ENCODE measurements at places on chromosomes 2 and 18.

DNA sequence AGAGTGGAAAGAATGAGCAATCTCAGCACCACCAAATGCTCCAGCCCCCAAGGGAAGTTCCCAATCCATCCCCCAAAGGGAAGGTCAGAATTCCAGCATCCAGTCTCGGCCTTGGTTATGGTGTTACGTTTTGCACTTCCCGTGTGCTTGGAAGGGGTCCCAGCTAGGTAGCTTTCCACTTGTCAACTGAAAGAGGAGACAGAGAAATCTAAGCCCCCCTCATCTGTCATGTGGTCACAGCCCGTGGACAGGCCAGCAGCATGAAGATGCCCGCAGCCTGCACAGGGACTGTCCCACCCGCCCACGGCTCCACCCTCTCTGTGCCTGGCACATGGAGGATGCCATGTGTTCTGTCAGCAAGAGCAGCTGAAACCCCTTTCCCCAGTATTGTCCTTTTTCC, 32.1 kb downstream of the RHOB start:
- no peak for DNase-seq

GRCh38 chr18:42977982-42978637, 137.4 kb downstream of the RIT2 start:
- no peak for DNase-seq

DNA sequence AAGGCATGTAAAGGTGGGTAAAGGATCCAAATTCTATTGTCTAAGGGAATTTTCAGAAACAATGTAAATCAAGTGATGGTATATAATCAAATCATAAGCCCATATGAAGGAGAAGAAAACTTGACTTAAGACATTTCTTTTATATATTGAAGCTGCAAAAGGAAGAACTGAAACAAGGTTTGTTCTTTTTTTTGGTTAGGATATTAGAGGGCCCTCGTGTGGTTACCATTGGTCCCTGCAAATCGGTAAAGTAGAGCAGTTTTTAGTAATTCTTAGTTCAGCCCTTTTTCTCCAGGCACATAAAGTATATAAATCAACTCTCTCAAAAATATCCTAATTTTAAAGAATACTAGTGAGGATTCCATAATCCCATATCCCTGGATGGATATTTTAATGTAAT, 105.6 kb upstream of the STK17B start:
- no peak for DNase-seq

- no peak for DNase-seq
Observed at GRCh38 chr2:142052220-142052863, 78.5 kb downstream of the LRP1B start.

DNA sequence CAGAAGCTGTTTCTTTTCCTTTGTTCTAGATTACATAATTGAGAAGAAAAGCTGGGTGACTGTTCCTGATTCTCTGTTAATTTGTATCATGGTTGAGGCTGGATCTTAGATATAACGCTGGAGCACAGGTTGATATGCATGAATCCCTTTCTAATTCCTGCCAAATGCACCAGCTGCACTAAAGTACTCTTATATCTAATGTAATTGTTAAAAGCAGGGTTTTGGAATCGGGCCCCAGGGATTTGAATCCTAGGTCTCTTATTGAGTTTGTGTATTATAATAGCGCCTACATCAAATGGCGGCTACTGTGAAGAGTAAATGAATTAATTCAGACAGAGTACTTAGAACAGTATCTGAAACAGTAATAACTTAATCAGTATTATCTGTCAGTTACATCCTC, 80.4 kb downstream of the MC4R start:
- no peak for DNase-seq

GRCh38 chr2:215514516-215514915, 78.6 kb upstream of the FN1 start:
- no peak for DNase-seq

- DNase-seq = no peak
Observed at GRCh38 chr2:206790311-206790935, 25.0 kb downstream of the FASTKD2 start.

GRCh38 chr2:241821460-241822263, 12.7 kb downstream of the NEU4 start:
- no peak for DNase-seq

DNA sequence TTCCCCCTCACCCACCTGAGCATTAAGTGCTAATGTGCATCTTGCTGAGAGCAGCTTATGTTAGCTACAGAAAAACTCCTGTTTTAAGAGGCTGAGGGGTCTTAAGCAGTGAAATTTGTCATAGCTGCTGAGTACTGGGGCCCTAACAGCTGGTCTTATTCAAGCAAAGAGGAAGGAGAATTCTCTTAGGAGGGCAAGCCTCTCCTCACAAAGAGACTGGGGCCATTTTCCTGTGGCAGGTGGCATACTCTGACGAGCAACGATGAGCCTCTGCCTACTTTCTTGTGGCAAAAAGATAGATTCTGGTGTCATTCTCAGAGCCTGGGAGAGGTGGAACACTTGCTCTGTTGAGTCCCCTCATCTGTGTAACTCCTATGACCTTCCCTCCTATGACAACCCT, 53.2 kb downstream of the SPRED2 start:
- no peak for DNase-seq

- DNase-seq = no peak
Observed at GRCh38 chr18:3180325-3180724, 39.4 kb downstream of the MYOM1 start.

- DNase-seq = no peak
Observed at GRCh38 chr18:11649839-11650238, 39.2 kb upstream of the GNAL start.

- no peak for DNase-seq
Observed at GRCh38 chr2:84338069-84338468, 121.0 kb downstream of the SUCLG1 start.

- no peak for DNase-seq
Observed at GRCh38 chr2:121650315-121650930, 1.2 kb upstream of the CLASP1 start.

DNA sequence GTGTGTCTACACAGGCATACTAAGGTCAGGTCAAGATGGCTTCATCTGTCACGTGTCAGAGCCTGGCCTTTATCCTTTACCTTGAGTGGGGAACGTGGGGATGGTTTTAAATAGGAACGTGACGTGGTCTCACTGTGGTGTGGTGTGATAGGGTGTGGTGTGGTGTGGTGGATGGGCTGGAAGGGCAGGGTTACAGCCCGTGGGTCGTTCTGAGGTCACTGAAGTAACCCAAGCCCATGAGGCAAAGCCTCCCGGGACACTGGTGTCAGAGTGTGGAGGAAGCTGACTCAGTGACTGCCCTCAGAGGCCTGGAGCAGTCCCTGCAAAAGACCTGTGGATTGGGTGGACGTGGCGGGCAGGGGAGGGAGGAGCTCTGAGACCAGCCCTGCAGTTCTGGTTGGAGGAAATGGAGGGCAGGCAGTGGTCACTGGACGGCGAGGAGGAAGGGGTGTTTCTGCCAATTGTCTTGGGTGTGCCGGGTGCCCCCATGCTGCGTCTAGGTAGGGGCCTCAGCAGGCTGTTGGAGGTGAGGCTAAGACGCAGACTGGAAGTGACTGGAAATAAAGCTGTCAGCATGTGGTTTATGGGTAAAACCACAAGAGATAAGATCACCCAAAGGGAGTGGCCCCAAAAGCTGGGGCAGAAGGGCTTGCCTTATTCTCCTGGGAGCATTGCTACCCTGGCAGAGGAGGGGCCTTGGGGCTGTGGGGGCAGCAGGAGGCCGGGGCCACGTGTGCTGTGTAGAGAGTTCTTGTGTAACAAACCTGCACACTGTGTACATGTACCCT, 84.8 kb downstream of the SH3RF3 start:
- DNase-seq = peak; percentile 33

DNA sequence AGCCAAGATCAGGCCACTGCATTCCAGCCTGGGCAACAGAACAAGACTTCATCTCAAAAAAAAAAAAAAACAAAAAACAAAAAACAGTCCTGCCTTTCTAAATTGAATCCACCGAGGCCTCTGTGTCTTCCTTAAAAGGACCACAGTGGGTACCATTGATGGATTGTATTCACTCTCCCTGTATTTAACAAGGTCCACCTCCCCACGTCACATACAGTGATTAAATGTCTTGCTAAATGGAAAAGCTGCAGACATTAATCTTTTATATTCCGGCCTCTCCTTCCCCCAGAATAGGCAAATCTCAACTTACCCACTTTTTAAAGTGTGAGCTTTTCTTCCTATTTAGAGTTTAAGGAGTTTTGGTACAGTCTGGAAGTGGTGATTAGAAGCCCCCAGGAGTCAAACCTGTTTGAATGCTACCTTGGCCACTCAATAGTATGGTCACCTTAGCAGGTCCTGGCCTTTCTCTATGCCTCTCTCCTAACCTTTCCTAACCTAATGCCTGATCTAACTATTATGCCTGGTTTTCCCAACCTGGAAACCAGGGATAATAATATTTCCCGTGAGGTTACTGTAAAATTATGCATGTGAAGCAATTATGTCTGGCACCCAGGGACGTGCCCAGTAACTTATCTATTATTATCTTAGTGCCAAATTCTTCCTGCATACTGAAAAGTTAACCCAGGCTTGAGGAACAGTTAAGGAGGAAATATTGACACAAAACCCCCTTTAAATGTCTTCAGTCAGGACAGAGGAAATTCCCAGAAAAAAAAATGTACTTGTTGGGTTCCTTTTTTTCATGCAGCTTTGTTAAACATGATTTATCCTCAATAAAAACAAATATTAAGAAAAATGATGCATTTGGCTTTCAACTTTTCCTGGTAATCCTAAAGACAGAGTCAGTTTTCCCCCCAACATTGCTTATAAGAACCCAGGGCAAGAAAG, 3.1 kb downstream of the NFE2L2 start:
- DNase-seq = no peak

DNA sequence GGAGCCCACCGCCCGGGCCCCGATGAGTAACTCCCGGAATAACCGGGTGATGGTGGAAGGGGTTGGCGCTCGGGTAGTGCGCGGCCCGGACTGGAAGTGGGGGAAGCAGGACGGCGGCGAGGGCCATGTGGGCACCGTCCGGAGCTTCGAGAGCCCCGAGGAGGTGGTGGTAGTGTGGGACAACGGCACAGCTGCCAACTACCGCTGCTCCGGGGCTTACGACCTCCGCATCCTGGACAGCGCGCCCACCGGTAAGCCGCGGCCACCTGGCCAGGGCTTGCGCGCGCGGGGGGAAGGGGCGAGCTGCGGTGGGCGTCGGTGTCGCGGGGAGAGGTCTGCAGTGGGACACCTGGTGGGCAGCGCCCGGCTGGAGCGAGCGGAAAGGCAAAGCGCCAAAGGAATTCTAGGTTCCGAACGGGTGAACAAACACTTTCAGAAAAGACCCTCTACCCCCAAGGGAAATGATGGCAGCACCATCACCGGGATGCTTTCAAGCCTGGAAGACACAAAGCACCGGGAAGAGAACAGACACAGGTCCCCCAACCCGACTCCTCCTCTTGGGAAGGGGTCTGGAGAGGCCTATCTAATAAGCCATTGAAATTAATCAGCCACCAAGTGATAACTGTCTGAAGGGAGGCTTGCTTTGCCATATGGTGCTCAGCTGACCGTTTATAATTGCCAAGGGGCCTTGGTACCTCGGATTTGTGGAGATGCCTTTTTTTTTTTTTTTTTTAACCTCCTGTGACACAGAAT, 1.1 kb downstream of the MIB1 start:
- peak; percentile 6 for DNase-seq

GRCh38 chr2:35973737-35974132, 381.8 kb upstream of the CRIM1 start:
- DNase-seq = no peak

DNA sequence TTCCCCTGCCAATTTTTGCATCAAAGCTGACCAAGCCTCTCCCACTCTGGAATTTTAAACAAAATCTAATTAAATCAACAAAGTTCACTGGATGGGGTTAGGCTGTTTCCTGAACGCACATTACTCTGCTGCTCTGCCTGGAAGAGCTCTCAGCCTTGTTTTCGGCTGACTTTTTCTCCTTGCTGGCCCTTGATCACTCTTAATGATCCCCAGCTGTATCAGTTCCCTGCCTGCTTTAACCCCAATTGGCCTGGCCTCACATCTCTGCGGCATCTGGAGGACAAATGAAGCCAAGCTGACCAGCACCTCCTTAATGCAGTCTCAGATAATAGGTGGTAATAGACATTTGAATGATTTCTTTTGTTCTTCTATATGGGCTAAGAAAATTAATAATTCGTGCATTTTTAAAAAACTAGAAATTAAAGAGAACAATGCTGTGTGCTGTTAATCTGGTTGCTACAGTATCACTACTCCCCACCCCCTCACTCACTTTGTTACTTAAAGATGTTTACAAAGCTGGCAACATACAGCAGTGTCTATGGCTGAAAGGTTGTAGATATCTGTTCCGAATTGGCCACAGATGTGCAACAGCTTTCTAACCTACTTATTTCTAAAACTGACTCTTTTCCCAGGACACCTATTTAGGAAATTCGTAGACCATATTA, 415.2 kb upstream of the KCNH7 start:
- DNase-seq = no peak

- DNase-seq = no peak
Observed at GRCh38 chr2:31832363-31832762, 178.4 kb downstream of the MEMO1 start.

GRCh38 chr2:167733747-167734146, 513.6 kb downstream of the STK39 start:
- no peak for DNase-seq

GRCh38 chr2:155908567-155908966, 424.0 kb downstream of the NR4A2 start:
- no peak for DNase-seq

GRCh38 chr2:239564587-239564986, 163.8 kb upstream of the HDAC4 start:
- no peak for DNase-seq

DNA sequence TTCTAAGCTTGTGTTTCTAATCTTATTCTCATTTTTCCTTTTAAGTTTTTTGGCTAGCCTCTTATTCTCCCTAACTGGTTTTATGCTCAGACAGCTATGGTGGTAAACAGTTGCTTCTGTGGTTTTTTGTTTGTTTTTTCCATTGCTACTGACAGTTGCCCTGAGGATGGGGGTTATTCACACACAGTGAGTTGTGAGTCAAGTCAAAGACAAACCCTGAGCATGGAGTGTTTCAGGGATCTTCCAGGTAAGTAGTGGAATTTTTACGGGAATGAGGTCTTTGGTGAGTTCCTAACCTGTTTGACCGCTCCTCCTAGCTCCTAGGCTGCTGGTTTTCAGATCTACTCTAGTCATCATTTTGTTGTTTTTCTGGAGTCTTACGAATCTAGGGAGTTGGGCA, 162.8 kb downstream of the ZNF407 start:
- no peak for DNase-seq

GRCh38 chr18:28041366-28041765, 135.6 kb downstream of the CDH2 start:
- DNase-seq = no peak

GRCh38 chr18:78595924-78596573, 383.6 kb upstream of the SALL3 start:
- DNase-seq = no peak

- DNase-seq = no peak
Observed at GRCh38 chr2:129483366-129483765, 496.1 kb upstream of the RAB6C start.

DNA sequence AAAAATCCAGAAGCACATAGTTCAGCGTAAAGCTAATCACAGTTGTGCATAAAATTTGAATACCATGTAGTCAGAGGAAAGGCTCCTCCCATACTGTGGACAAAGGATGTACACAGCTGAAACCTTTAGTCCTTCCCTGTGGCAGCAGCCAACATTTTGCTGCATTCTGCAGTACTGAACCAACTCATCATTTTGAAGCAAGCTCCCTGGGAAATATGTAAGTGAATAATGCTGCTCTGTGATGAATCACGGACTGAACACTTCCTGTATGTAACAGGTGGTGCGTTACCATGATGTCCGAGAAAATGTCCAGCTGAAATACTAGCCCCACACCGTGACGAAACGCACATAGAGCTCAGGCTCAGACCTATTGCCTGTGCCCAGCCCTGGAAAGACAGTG, 421.1 kb upstream of the RAB12 start:
- DNase-seq = no peak

Data from stimulated activated CD8-positive, alpha-beta memory T cell treated with anti-CD3 and anti-CD28 coated beads, Interleukin-12 subunit alpha, Interleukin-12 subunit beta, amount 100 ng/mL, for 1 hour (primary cell).